Stimulated activated CD4-positive, alpha-beta T cell treated with anti-CD3 and anti-CD28 coated beads, Interleukin-2, amount 100 ng/mL, for 24 hours (primary cell): ENCODE measurements at places on chromosomes 11 and 22.

- DNase-seq: no peak
These were observed 16.9 kb downstream of the CCDC15 start for GRCh38 chr11:124970925-124971324.

GRCh38 chr22:24810043-24810749, 4.2 kb downstream of the SGSM1 start:
- DNase-seq: no peak

DNA sequence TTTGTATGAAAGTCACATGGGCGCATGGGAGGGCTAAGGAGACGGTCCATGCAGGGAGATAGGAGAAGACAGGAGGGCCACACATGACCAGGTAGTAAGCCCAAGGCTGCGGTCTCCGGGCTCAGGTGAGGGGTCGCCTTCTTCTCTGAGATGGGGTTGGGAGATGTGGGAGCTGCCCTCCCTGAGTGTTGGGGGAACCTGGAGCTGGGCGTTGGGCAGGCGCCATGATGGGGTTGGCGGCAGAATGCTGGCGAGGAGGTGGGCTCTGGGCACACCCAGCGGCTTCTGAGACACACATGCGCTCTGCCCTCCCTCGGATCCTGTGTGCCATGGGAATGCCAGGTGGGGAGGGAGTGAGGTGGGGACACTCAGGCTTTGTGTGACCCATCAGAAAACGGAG, 254.8 kb downstream of the TBC1D22A start:
- DNase-seq: no peak

GRCh38 chr11:16591157-16591556, 147.3 kb upstream of the C11orf58 start:
- DNase-seq: no peak

- DNase-seq: no peak
These were observed 798.0 kb downstream of the NTM start for GRCh38 chr11:132168344-132168981.

GRCh38 chr22:43447380-43447779, 35.6 kb downstream of the MPPED1 start:
- no peak for DNase-seq

- no peak for DNase-seq
These were observed 18.2 kb upstream of the OR6A2 start for GRCh38 chr11:6817694-6818093.

- no peak for DNase-seq
These were observed 4.9 kb downstream of the DERL3 start for GRCh38 chr22:23833911-23834317.

DNA sequence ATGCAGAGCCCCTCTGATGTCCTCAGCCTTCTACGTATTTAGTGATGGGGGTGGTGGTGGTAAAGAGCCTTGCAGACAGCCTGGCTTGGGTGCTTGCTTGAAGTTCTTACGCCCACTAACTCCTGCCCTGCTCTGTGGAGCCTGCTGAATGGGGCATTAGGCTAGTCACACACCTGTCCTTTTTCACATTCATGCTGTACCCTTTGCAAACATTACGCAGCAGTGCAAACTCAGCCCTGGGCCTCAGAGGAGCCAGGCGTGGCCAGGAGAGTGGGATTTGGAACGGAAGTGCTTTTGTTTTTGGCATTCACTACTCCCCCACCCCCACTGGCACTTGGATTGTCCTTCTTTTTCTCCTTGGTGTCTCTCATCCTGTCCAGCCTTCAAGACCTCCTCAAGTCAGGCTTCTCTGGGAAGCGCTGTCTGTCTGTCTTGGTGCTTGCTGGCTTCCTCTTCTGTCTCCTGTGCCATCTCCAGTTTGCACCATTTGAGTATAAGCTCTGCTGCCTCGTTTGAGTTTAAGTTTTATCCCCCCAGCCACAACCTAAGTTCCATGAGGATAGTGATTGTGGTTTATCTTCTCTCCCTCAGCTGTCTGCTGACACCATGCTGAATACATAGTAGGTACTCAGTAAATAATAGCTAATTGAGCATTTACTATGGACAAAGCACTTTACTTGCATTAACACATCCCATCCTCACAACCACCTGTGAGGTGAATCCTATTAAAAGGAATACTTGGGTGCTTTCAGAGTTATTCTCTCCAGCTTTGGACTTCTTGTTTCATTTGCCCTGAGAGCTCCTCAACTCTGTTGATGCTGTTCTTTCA, 26.7 kb downstream of the ZBTB16 start:
- DNase-seq: no peak

- DNase-seq: no peak
These were observed 32.2 kb upstream of the LRRC10B start for GRCh38 chr11:61476371-61476770.

DNA sequence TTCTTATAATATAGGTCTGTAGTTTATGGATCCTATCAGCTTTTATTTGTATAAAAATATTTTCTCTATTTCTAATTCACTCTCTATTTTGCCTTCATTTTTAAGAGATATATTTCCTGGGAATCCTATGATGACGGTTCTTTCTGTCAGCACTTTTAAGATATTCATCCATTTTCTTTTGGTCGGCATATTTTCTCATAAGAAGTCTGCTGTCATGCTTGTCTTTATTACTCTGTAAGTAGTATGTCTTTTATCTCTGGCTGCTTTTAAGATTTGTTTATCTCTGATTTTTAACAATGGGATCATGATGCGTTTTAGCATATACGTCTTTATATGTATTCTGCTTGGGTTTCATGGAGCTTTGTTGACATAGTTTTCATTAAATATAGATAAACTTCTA, 175.5 kb downstream of the SNX19 start:
- no peak for DNase-seq

DNA sequence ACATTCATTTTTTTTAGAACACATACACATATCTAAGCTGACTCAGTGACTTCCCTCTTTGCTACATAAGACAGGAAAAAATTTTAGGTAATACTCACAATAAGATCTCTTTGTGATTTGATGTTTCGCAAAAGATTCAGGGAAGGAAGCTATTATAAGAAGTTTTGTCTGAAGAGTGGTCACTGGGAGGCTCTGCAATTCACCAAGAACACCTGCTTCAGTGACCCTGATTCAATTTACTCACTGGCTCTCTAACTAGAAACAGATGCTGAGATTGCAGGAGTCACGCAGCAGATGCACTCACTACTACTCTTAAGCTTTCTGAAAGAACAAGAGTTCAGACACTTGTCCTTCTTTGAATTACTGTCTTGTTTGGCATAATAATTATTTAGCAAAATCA, 193.6 kb upstream of the DDI1 start:
- DNase-seq: no peak

- no peak for DNase-seq
These were observed 510.4 kb downstream of the NELL1 start for GRCh38 chr11:21179770-21180169.

GRCh38 chr11:116533186-116533825, 239.5 kb downstream of the BUD13 start:
- no peak for DNase-seq

DNA sequence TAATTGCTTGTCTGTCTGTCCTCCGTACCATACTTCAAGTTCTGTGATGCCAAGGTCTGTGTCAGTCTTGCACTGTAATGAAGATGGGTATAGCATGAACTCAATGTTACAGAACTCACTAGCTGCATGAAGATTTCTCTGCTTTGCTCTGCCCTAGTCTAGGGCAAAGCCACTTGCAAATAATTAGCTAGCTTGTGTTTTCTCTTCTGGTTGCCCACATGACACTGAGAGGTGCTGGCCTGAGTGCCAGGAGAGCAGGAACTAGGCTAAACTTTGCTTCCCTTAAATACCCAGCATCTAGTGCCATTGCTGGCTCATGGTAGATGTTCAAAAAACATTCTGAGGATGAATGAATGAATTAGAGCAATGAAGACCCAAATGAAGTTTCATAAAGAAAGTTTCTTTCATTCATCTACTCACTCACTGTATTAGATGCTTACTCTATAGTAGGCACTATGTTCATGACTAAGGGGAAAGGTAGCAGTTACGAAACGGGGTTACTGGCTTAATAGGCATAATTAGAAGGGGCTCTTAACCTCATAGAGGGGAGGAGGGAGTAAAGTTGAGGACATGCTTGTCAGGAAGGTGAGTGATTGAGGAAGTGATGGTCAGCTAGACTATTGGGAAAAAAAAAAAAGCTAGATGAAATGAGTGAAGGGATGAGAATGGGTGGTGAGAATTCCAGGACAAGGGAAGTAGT, 4.4 kb upstream of the ENDOD1 start:
- no peak for DNase-seq

- DNase-seq: no peak
These were observed 11.1 kb upstream of the MICAL2 start for GRCh38 chr11:12099132-12099873.

DNA sequence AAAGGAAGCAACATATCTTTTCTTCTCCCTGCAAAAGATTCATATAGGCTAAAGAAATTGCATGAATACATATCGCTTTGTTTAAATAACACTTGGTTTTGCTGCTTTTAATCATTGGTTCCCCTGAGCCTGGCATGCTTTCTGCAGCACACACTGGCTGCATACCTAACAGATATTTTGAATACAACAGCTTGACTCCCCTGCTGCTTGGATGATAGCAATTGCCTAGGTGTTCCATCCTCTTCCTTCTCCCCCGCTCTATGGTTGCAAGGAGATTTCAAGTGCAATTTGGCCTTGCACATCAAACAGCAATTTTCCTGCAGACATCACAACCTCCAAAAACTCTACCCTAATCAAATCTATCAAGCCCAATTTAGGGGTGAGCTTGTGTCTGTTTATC, 430.0 kb downstream of the NTM start:
- no peak for DNase-seq

DNA sequence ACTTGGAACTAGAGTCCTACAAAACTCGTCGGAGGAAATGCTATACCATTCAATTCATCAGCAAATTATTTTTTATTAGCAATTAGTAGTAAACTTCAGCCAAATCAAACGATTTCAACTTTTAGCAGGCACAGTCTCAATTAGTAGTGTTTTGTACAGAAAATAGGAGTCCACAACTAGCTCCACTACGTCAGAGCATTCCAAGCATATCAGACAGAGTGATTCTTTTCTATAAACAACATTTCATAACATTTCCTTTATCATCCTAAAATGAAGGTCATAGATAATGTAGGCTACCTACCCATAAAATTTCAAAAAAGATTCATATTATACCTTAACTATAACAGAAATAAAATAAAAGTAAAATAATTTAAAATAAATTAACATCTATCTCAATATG, 169.9 kb downstream of the KIF18A start:
- no peak for DNase-seq

- peak; percentile 64 for DNase-seq
These were observed 56.3 kb upstream of the ADSL start for GRCh38 chr22:40289991-40290459.

DNA sequence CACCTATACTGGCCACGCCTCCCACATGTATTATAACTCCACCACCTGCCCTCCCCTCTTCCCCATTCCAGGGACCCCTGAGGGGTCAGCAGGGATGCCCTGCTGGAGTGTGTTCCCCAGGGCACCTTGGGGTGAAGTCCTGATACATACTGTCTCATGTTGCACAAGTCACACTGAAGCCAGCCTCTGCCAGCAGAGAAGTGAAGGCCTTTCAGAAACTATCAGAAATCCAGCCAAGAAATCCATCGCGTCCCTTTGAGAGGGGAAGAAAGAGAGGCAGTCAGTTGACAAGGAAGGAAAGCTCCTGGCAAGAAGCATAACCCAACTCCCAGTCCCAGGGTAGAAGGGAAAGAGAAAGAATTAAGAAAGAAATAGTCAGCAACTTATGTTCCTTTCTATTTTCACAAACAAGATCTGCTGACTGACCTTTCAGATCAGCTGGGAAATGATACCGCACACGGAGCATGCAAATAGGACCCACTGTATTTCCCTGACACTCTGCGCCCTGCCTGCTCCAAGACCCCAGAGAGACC, 45.2 kb downstream of the SC5D start:
- DNase-seq: no peak

- no peak for DNase-seq
These were observed 9.3 kb downstream of the MTFP1 start for GRCh38 chr22:30434843-30435242.

DNA sequence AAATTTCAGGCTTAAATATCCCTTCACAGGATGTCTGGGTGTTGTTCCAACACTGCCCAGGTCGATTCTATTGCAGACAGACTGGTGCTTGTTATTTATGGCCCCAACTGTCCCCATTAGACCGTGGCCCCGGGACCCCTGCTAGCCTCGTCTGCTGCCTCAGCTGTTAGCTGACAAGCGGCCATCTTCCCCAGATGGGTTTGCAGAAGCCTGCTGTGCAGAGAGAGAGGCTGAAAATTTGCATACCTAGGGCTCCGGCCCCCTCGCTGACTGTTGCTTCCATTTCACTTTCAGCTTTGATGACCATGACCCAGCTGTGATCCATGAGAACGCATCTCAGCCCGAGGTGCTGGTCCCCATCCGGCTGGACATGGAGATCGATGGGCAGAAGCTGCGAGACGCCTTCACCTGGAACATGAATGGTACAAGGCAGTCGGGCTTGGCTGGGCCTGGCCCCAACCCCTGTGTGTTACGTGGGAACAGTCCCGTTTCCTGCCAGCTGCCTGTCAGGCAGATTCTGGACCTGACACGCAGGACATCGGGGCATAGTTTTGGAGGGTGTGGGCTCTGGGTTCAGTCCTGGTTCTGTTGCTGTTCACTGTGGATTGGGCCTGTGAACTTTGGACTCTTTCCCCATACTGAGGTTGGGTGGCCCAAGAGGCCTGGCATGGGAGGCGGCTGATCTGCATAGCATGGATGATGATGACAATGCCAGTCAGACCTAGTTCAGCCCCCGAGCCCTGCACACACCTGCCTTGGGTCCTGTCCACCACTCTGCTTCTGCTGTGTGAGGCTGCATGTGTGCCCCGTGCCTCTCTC, 16.4 kb downstream of the SMARCB1 start:
- no peak for DNase-seq

GRCh38 chr22:37741312-37741795, 44.5 kb downstream of the TRIOBP start:
- DNase-seq: no peak

DNA sequence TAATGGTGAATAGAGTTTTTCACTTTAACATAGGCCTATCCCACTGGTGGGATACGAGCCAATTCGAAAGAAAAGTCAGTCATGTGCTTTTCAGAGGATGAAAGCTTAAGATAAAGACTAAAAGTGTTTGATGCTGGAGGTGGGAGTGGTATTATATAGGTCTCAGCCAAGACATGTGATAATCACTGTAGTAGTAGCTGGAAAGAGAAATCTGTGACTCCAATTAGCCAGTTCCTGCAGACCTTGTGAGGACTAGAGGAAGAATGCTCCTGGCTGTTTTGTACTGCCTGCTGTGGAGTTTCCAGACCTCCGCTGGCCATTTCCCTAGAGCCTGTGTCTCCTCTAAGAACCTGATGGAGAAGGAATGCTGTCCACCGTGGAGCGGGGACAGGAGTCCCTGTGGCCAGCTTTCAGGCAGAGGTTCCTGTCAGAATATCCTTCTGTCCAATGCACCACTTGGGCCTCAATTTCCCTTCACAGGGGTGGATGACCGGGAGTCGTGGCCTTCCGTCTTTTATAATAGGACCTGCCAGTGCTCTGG, at the start of gene TYR:
TSS of gene TYR (plus strand) at position 185 of the 541 bp plus-strand sequence. CDS start at position 264, 79 bp downstream.
- no peak for DNase-seq

DNA sequence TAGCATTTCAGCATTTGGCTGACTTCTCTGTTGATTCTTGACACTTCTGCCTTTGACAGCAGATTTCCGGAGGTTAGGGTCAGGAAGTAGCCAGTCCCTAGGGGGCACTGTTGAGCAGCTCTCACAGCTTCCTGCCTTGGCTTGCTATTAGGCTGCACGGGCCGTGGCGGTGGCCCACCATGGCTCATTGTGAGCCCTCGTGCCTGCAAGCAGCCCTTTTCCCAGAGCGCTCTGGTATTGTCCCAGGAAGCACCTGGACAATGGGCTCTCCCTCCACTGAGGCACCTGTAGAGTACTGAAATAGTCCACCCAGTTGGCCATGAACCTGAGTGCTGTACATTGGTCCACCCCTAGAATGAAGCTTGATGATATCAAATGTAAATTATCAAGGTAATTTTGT, 100.2 kb upstream of the GAL start:
- DNase-seq: peak; percentile 71

GRCh38 chr11:34748036-34748435, 127.1 kb downstream of the EHF start:
- no peak for DNase-seq
